ENCODE measurements at places on chromosomes 5 and 9. TPM values are rescaled to one million over a fixed set of nuclear protein-coding genes. Genes with fewer than 3 reads are reported as not detected.

Gene COQ4
- total RNA-seq = 64.5 TPM

Gene GPR150
- not detected for total RNA-seq

DNA sequence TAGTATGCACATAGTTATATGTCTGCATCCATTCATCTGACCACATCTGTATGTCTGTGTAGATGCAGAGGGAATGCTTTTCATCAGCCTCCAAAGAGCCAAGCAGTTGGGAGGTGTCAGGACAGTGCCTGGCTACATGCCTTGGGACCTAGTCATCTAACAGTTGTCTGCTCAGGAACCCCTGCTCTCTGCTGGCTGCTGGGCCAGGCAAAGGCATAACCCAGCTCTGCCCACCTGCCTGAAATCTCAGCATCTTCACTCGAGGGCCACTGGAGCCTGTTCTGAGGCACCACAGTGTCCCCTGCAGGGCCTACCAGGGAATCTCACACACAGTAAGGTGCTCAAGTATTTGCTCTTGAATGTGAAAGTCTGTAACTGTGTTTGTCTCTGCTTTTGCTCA is 3.7 kb downstream of the C9orf50 start:
- no peak overlapping the region for H3K27ac ChIP-seq
- H3K4me1 ChIP-seq = peaks cover 1% of the 10 kb centered on the region
- no peak for DNase-seq
- no peaks in the 10 kb centered on the region for H3K36me3 ChIP-seq
- peaks cover 16% of the 10 kb centered on the region for H3K27me3 ChIP-seq

Gene PSAT1
- total RNA-seq = 73.2 TPM

Gene ITGA2
- total RNA-seq = 5.1 TPM

All from progenitor cell of endocrine pancreas (in vitro differentiated cells).